ENCODE measurements at places on chromosomes 7 and 10. TPM values are rescaled to one million over a fixed set of nuclear protein-coding genes. Genes with fewer than 3 reads are reported as not detected.

Gene CCDC136
- 11.3 TPM for total RNA-seq

Gene MEPCE
- 57.7 TPM for total RNA-seq

Gene IL2RA
- total RNA-seq = not detected

Gene TLX1
- total RNA-seq = 0.14 TPM

Gene NPTX2
- total RNA-seq = not detected

Gene PNLIPRP3
- not detected for total RNA-seq

Gene CUL2
- total RNA-seq = 17.2 TPM

Gene MAT1A
- 3.9 TPM for total RNA-seq

Gene ZCWPW1
- total RNA-seq = 0.54 TPM

Gene ABCB1
- total RNA-seq = not detected

Gene TMEM270
- total RNA-seq = not detected

Gene SUN3
- not detected for total RNA-seq

Gene RET
- not detected for total RNA-seq

Gene LRRD1
- not detected for total RNA-seq
